ENCODE measurements at places on chromosomes 6 and 20. TPM values are rescaled to one million over a fixed set of nuclear protein-coding genes. Genes with fewer than 3 reads are reported as not detected.

GRCh38 chr6:170038708-170039107, 252.2 kb downstream of the DLL1 start:
- no peak for DNase-seq

DNA sequence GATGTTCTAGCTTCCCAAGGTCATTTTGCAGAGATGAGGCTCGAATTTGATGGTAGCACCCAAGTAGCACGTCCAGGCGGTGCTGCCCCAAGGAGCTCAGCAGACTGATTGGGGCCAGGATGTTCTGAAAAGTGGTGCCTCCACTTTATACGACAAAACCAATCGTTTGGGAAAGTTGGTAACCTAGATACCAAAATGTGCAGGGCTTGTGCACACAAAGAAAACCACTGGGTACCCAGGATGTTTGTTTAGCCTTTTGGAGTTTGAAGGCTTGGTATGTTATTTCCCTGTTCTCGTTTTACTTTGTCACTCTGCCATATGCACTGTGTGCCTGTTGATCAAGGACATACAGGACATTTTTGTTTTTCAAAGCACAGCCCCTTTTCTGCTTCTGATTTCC, 40.7 kb upstream of the PBOV1 start:
- no peak for DNase-seq

DNA sequence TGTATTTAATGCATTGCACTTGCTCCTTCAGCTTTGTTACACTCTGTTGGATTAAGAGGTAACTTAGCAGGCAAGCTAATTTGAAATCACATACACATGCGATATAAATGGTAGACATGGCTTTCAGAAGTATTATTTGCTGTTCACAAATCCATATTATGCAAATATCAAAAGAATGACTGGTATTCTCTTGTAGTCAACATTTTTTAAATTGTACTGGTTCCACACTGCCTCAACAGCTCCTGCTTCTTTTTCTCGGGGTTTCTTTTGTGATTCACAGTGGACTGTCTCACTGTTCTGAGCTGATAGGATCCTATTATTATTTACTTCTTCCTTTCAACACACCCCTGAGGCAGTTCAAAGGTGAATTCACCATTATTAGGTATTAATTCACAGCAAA, 927.4 kb downstream of the KIF16B start:
- DNase-seq, result no peak

GRCh38 chr6:125869427-125869826, 78.7 kb downstream of the NCOA7 start:
- no peak for DNase-seq

Gene PPP1R14C
- 0.08 TPM for total RNA-seq

Gene PCSK2
- not detected for total RNA-seq

Gene WASF1
- 2.6 TPM for total RNA-seq

Gene DEFB123
- not detected for total RNA-seq

Gene NKAIN2
- total RNA-seq, result 0.13 TPM
